ENCODE measurements at places on chromosomes 16 and 17.

GRCh38 chr16:59973966-59974365, 1239.8 kb upstream of the GOT2 start:
- no peak for DNase-seq

- DNase-seq = no peak
Measured at GRCh38 chr17:81403671-81404534, 8.6 kb downstream of the BAHCC1 start.

GRCh38 chr17:64315032-64315490, 52.0 kb upstream of the TEX2 start:
- DNase-seq = no peak

DNA sequence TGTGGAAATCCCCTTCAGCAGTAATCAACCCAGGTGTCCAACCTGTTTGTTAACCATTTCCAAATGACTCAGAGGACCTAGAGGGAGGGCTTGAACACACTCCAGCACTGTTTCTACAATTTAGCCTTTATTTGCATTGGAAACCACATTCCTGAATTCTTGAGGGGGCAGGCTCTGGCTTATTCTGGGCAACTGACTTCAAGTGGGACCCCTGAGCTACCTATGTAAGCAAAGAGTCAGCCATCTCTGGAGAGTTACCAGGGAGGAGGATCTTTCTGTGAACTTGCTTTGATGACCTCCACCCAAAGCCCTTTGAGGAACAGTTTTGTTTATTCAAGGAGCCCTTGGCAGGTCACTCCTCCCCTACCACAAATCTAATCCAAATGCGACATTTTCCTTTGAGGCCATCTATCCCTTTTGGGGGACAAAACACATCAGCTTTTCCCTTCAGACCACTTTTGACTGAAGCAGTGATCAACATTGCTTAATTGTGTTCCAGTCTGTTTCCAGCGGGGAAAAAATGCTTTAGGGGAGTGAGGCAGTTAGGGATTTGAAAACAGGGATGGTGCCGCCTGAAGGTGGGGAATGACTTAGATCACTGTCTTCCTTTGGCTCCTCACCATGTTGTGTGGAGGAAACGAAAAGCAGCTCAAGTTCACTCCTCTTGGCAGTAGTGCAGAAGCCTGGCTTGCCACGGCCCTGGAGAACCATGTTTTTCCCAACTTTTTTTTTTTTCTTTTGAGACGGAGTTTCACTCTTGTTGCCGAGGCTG, 46.2 kb downstream of the TUBD1 start:
- no peak for DNase-seq

GRCh38 chr16:53129281-53130158, 74.7 kb downstream of the CHD9 start:
- peak; percentile 23 for DNase-seq

DNA sequence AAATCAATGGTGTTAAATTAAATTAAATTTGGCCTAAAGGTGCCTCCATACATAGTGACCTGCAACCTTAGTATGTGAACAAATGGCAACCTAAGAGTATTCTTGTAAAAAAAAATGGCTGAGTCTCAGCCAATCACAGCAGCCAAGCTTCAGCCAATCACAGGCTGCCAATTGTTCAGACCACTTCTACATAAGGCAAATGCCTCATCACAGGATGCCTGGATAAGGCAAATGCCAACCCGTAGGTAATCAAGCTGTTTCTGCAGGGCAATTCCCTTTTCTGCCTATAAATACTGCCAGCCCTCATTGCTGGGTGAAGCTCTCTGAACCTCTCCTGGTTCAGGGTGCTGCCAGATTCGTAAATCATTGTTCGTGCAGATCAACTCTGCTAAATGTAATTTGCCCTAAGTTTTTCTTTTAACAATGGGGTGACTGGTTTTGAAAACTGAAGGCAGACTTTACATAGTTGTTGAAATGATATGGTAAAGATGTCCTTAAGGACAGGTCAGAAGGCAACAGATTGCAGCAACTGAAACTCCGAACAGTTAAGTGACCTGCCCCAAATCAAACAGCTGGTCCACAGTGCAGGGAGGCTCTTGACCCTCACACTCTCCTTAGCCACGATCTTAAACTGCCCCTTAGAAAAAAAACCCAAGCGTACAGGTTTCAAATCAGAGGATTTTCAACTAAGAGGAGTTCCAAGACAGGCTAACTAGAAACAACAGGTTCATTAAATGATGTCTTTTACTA, 50.3 kb downstream of the N4BP1 start:
- DNase-seq = no peak

- peak; percentile 88 for DNase-seq
Measured at GRCh38 chr17:2058586-2059546, 4.0 kb downstream of the HIC1 start.

DNA sequence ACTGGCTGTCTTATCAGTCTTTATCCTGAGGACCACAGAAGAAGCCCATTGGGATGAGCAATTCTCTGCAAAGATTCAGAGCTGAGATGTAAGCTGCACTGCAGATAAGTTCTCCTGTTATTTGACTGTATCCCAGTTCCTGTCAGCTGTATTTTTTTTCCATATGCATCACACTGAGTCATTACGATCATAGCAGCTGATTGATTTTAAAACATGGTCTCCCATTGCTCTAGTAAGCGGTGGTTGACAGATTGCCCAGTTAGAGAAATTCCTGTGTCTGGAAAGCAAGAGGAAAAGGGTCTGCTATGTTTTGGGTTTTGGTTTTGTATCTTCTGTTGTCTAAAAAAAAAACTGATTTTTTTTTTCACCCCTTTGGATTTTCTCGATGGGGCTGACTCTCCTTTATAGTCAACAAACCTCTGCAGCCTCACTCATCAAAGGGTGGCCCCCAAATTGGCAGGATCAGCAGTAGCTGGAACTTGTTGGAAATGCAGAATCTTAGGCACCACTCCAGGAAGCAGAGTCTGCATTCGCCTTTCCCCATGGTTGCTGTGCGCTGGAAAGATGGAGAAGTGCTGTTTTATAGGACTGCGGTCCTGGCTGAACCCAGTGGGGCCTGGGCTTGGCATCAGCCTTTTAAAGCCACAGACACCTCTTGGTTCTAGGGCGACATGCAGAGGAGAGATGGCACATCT, 220.1 kb upstream of the MPHOSPH6 start:
- no peak for DNase-seq

GRCh38 chr17:17540278-17540906, 44.2 kb upstream of the RASD1 start:
- no peak for DNase-seq

GRCh38 chr17:64378890-64379354, 11.7 kb downstream of the PECAM1 start:
- DNase-seq = no peak

DNA sequence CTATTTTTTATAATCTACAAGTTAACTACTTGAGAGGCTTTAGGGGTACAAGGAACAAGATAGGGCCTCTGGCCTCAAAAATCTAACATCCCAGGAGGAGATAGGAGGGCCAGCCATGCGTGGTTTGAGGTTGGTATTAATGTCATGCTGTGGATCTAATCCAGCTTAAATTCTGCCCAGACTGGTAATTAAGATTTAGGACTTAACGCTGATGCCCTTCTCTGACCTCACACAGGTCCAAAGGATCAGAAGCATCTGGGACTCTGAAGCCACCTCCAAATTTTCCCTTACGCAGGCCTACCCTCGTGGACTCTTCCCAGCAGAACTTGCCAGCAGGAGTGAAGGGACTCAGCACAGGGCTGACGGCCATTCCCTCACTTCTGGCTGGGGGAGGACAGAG, 15.1 kb downstream of the SLC6A4 start:
- DNase-seq = no peak

GRCh38 chr16:57422026-57422944, 17.7 kb downstream of the CCL17 start:
- DNase-seq = peak; percentile 57

GRCh38 chr16:74034862-74035261, 261.8 kb upstream of the PSMD7 start:
- peak; percentile 12 for DNase-seq

GRCh38 chr17:80855196-80855947, 136.3 kb upstream of the CHMP6 start:
- no peak for DNase-seq

DNA sequence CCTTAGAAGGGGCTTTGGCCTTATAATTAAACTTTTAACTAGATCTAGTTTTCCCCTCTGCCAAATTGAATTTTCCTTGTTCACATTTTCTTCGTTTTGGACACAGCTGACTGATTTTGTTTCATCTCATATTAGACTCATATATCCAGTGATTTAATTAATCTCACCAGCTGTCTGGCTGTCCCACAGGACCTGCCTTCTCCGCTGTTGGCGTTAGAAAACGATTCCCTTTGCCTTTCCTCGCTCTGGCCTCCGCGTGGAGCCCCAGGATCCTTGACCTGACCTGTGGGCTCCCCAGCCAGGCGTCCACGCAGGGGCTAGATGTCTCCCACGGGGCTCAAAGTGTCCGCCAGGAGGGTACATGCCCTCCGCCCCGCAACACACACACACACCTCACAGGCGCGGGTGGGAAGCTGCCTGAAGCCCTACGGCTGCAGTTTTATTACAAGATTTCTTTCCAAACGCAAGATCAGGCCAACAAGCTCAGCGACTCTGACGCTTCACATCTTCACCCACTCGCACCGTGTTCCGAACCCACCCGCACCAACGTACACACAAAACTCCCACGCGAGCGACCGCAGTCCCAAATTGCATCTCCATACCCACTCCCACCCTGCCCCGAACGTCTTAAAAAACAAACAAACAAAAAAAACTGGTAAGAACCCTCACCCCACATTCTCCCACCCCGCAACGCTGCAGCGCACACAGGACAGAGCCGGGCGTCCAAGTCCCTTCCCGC, 1.1 kb downstream of the RPRML start:
- no peak for DNase-seq

GRCh38 chr17:61581611-61582349, 9.2 kb downstream of the NACA2 start:
- no peak for DNase-seq

DNA sequence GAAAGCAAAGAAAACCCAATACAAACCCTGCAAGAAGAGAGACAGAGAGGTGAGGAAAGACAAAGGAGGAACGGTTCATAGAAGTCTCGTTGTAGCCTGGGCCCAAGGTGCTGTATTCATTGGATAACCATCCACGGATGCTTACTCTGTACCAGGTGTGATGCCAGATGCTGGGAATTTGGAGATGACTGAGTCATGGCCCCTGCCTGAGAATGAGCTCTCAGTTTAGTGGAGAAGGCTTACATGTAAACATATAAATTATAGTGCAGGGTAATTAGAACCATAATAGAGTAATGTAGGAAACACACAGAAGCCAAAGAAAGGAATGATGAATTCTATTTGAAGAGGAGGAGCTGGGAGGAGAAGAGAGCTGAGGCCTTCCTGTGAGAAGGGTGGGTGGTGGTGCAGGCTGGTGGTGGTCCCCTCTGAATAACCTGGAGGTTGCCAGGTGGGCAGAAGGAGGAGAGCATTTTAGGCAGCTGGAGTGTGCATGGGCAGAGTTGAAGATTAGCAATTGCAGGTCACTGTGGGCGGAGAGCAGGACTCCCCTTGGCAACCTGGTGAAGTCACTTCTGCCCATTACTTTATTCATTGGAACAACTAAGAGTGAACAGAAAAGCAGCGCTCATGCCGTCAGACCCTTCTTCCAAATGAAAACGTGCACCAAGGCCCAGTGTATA, 7.7 kb upstream of the ZG16 start:
- DNase-seq = no peak

GRCh38 chr17:76106703-76107102, 3.1 kb upstream of the EXOC7 start:
- no peak for DNase-seq

- DNase-seq = no peak
Measured at GRCh38 chr17:47325176-47325575, 1.4 kb downstream of the EFCAB13 start.

DNA sequence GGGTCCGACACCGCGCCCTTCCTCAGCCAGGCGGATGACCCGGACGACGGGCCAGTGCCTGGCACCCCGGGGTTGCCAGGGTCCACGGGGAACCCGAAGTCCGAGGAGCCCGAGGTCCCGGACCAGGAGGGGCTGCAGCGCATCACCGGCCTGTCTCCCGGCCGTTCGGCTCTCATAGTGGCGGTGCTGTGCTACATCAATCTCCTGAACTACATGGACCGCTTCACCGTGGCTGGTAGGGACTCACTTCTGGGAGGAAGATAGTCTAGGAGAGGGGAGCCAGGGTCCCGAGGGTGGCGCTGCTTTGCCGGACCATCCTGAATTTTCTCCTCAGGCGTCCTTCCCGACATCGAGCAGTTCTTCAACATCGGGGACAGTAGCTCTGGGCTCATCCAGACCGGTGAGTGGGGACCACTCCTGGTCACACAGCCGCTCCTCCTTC, 601 bp downstream of the SPNS1 start:
- peak; percentile 42 for DNase-seq

Data from erythroblast (primary cell).